ENCODE measurements at places on chromosomes 16 and 17. TPM values are rescaled to one million over a fixed set of nuclear protein-coding genes. Genes with fewer than 3 reads are reported as not detected.

KRT28 gene
- not detected for total RNA-seq

LRRC46 gene
- under 0.01 TPM for total RNA-seq

FAM83G gene
- total RNA-seq: 11.3 TPM

APOH gene
- total RNA-seq: not detected

ATP6V0A1 gene
- total RNA-seq: 20.2 TPM

OR1A1 gene
- total RNA-seq: not detected

KRTAP3-2 gene
- total RNA-seq: not detected

KRTAP1-5 gene
- not detected for total RNA-seq

ERI2 gene
- 7.8 TPM for total RNA-seq

CX3CL1 gene
- 4.0 TPM for total RNA-seq

GUCY2D gene
- not detected for total RNA-seq

SAT2 gene
- total RNA-seq: 27.6 TPM

KRTAP4-1 gene
- not detected for total RNA-seq

CBFA2T3 gene
- total RNA-seq: not detected

ADAM11 gene
- 0.38 TPM for total RNA-seq

TBC1D3E gene
- total RNA-seq: not detected

GPR179 gene
- total RNA-seq: not detected

RASD1 gene
- total RNA-seq: 5.4 TPM

GCGR gene
- not detected for total RNA-seq

CCDC200 gene
- not detected for total RNA-seq

SBK1 gene
- total RNA-seq: 0.13 TPM

TAC4 gene
- not detected for total RNA-seq

ZDHHC1 gene
- total RNA-seq: 6.4 TPM

GRB2 gene
- 81.2 TPM for total RNA-seq

KLHL10 gene
- under 0.01 TPM for total RNA-seq

TAT gene
- not detected for total RNA-seq

KCNG4 gene
- total RNA-seq: not detected

DPEP2 gene
- 25.5 TPM for total RNA-seq

SCRN2 gene
- total RNA-seq: 33.3 TPM

TEX14 gene
- total RNA-seq: under 0.01 TPM

TPSG1 gene
- not detected for total RNA-seq

CRYBA1 gene
- not detected for total RNA-seq

NR1D1 gene
- total RNA-seq: 0.77 TPM

ALOX15 gene
- total RNA-seq: not detected

PTGES3L gene
- total RNA-seq: 0.13 TPM

QPRT gene
- total RNA-seq: 0.25 TPM

TCAP gene
- total RNA-seq: 0.51 TPM

KIF22 gene
- total RNA-seq: 47.2 TPM

DYNLRB2 gene
- not detected for total RNA-seq

TM4SF5 gene
- not detected for total RNA-seq

KRTAP4-9 gene
- total RNA-seq: not detected

SRCIN1 gene
- under 0.01 TPM for total RNA-seq

LUC7L3 gene
- 14.2 TPM for total RNA-seq

G6PC1 gene
- not detected for total RNA-seq

CENPV gene
- 8.9 TPM for total RNA-seq

ARL16 gene
- 28.2 TPM for total RNA-seq

TERB1 gene
- total RNA-seq: under 0.01 TPM

PIMREG gene
- total RNA-seq: 21.7 TPM

DUSP3 gene
- total RNA-seq: 48.5 TPM

CDT1 gene
- total RNA-seq: 4.3 TPM

SHBG gene
- total RNA-seq: not detected

PMP22 gene
- total RNA-seq: 30.8 TPM

CTRB2 gene
- not detected for total RNA-seq

SSTR5 gene
- total RNA-seq: 0.38 TPM

DHX38 gene
- total RNA-seq: 64.6 TPM

GAS2L2 gene
- under 0.01 TPM for total RNA-seq

FBXW10 gene
- not detected for total RNA-seq

RBFOX1 gene
- not detected for total RNA-seq
